ENCODE measurements at places on chromosomes 16 and 17.

GRCh38 chr17:15941781-15942180 is 3.1 kb upstream of the ADORA2B start:
- no peak for DNase-seq

GRCh38 chr17:6666077-6666521 is 14.5 kb downstream of the C17orf100 start:
- DNase-seq: no peak

- no peak for DNase-seq
Measured at GRCh38 chr16:71557954-71558582, 18.8 kb downstream of the TAT start.

DNA sequence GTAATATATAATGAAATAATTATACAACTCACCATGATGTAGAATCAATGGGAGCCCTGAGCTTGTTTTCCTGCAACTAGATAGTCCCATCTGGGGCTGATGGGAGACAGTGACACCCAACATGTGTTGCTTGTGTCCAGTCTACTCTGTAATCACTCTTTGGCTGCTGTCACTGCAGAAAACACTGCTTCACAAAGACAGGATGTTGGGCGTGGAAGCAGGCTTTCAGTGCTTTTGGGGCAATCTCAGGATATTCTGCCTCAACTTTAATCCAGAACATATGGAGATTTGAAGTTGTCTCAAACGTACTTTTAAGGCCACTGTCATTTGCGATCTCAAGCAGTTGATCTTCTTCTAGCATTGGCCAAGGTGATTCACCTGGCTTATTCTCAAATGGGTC is 94.9 kb downstream of the CYTH1 start:
- no peak for DNase-seq

DNA sequence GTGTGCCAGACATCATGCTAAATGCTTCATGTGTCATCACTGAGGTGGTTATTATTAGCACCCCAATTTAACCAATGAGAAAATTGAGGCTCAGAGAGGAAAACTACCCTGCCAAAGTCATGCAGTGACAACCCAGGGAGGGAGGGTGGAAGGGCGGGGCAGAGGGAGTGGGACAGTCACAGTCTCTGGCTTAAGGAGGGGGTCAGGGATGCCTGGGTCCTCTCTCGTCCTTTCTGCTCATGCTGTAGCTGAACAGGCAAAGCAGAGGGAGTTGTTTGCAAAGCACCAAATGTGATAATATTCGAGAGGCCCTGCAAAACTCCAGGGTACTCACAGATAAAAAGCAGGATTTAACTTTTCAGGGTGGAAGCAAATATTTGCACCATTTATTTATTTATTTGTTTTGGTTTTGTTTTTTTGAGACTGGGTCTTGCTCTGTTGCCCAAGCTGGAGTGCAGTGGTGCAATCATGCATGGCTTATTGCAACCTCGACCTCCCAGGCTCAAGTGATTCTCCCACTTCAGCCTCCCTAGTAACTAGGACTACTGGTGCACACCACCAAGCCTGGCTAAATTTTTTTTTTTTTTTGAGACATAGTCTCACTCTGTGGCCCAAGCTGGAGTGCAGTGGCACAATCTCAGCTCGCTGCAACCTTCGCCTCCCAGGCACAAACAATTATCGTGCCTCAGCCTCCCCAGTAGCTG is 47.9 kb upstream of the NKD1 start:
- no peak for DNase-seq

- no peak for DNase-seq
Measured at GRCh38 chr17:4110152-4110551, 32.7 kb downstream of the ZZEF1 start.

GRCh38 chr17:27290916-27291598 is 2.9 kb upstream of the WSB1 start:
- no peak for DNase-seq

DNA sequence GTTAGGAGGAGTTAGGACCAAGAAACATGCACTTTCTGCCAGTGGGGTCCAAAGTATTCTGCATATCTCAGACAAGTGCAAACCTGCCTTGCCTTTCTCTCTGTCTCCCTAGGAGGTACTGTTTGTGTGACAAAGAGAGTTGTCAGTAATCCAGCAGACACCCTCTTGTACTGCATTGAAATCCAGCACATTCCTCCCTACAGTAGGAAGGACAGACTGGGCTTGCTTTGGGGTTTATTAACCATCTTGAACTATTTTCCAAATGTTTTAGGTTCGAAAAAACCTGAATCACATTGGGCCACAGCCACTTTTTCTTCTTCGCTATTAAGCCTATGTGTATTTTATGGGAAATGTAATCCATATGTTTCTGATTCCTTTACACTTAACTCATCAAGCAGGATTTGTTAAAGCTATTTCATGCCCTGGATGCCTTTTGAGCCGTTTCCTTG is 204.2 kb upstream of the KCNJ16 start:
- DNase-seq: no peak

DNA sequence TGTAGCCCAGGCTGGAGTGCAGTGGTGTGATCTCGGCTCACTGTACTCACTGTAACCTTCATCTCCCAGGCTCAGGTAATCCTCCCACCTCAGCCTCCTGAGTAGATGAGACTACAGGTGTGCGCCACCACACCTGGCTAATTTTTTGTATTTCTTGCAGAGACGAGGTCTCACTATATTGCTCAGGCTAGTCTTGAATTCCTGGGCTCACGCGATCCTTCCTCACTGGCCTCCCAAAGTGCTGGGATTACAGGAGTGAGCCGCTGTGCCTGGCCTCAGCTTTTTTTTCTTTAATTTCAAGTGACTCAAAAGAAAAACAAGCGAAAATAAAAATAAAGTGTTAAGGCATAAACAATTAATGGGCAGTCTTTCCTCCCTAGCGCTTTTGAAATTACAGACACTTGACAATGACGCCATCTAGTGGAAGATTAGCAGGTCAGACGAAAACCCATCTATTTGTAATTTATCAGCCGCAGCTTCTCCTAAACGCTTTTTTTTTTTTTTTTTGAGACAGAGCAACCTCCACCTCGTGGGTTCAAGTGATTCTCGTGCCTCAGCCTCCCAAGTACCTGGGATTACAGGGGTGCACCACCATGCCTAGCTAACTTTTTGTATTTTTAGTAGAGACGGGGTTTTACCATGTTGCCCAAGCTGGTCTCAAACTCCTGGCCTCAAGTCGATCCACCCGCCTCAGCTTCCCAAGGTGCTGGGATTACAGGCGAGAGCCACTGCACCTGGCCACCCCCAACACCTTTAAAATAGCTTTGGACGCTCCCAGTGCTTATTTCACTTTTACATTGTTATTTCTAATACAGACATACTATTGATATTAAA is 28.1 kb upstream of the PECAM1 start:
- DNase-seq: no peak

GRCh38 chr17:33140413-33141099 is 148.9 kb downstream of the SPACA3 start:
- DNase-seq: no peak

- DNase-seq: no peak
Measured at GRCh38 chr17:74922694-74923537, at the start of gene USH1G. TSS of gene USH1G (minus strand) at chr17:74923255. CDS start at chr17:74923073, 182 bp downstream.

- DNase-seq: no peak
Measured at GRCh38 chr16:5619304-5619703, 521.7 kb upstream of the EEF2KMT start.

DNA sequence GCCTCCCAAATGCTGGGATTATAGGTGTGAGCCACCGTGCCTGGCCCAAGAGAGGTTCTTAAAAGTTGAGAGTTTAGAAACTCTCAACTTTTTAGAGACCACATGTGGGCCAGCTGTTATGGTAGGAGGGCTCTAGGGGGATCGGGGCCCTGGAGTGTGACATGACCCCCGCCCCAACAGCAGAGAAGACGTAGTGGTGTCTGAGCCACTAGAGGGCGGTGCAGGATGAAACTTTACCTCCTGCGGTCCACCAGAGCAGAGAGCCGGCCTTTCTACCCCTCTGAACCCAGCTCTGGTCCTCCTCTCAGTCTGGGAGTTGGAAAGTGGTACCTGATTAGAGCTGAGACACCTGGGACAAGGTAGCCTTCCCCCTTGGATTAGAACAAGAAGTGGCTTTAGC is 7.4 kb downstream of the CDK5RAP3 start:
- DNase-seq: no peak
